Fibroblast of skin of left quadriceps (primary cell): ENCODE measurements at places on chromosomes 16 and 17.

DNA sequence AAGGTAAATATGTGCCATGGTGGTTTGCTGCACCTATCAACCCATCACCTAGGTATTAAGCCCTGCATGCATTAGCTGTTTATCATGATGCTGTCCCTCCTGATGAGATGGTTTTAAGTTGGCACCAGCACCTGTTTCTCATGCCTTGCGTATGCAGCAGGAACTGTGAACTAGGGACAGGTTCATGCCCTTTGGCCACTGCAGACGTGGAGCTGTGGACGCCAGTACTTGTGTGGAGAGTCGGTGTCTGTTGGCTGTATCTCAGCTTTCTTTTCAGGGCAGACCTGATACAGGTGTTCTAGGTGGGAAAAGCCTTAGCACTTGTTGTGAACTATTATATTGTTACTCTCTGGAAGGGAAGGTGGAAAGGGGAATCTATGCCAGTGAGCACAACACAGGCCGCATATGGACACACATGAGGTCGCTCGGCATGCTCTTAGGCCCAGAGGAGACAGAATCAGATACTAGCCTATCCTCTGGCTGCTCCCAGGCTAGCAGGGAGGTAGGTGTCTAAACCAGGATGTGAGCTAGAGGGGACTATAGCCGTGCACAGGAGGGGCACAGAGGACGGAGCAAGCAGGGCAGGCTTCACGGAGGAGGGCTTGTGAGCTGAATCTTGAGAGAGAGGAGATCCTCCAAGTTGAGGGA, 22.5 kb downstream of the MSI2 start:
- no peak for DNase-seq

GRCh38 chr16:49458243-49458642, 84.6 kb downstream of the C16orf78 start:
- no peak for DNase-seq

GRCh38 chr16:56743840-56744239, 13.9 kb downstream of the NUP93 start:
- no peak for DNase-seq

GRCh38 chr16:55944377-55944802, 69.2 kb upstream of the CES5A start:
- peak; percentile 51 for DNase-seq

DNA sequence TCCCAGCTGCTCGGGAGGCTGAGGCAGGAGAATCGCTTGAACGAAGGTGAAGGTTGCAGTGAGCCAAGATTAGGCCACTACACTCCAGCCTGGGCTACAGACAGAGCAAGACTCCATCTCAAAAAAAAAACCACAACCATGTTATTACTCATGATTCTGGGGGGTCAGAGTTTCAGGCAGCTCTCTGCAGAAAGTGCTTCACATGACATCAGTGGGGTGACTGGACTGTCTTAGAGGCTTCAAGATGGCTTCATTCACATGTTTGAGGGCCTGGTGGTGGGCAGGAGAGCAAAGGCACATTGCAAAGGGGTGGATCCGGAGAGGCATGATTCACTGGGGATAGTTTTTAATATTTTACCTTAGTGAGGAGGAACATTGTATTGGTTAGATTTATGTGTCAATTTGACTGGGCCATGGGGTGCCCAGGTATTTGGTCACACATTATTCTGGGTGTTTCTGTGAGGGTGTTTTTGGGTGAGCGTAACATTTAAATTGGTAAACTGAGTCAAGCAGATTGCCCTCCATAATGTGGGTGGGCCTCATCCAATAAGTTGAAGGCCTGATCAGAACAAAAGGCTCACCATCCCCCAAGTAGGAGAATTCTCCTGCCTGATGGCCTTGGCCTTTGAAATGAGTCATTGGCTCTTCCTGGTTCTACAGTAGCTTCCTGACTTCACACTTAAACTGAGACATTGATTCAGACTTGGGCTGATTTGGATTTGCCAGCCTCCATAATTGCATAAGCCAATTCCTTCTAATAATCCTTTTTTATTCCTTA, 109.8 kb downstream of the GOSR1 start:
- DNase-seq, result no peak

- DNase-seq, result no peak
These were observed 1.6 kb downstream of the TMEM114 start for GRCh38 chr16:8588682-8589056.
